Psoas muscle (tissue), 8 donors: ENCODE measurements at places on chromosomes 2 and 18.

- peak; percentile 46 for DNase-seq
Observed at GRCh38 chr2:47344890-47345589, 57.9 kb upstream of the MSH2 start.

- DNase-seq: no peak
Observed at GRCh38 chr18:21179590-21180220, 62.3 kb upstream of the GREB1L start.

- no peak for DNase-seq
Observed at GRCh38 chr18:7116001-7116730, 1.4 kb downstream of the LAMA1 start.

DNA sequence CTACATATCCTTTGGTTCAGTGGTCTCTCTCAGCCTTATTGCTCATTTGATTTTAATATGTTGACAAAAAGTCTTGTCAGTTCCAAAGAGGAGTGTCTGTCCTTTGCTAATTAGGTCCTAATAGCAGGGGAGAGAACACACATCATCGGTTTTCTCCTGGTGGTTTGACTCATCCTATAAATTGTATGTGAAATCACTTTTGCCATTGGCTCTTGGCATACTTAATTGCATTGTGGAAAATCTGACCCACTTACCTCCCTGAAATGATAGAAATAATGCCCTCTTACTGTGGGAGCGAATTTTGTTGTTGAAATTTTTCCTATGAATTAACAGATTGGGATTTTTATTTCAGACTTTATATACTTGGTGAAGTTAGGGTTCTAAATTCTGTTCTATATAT is 58.3 kb downstream of the MTCL1 start:
- no peak for DNase-seq

DNA sequence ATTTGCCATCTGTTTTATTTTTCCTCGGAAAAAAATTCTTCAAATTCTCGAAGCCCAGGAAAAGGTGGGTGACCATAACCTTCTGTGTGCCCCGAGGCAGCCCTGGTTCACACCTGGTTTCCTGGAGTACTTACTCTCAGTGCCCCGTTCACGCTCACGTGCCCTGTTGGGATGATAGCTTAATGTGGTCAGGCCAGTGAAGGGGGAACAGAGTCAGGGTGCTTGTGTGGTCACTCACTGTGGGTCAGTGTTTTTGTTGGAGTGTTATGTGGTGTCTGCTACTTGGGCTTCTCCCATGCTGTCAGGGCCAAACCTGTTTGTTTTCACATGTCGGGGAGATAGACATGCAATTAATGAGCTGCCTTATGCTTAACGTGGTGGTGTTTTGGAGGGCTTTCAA is 78.1 kb downstream of the MAP4K4 start:
- no peak for DNase-seq
